Glomerular endothelial cell (primary cell): ENCODE measurements at places on chromosomes 16 and 17. TPM values are rescaled to one million over a fixed set of nuclear protein-coding genes. Genes with fewer than 3 reads are reported as not detected.

TBC1D28 gene
- total RNA-seq = not detected in 2 replicates

SREBF1 gene
- total RNA-seq = 79.4 and 121 TPM in 2 replicates

SEPTIN1 gene
- total RNA-seq = 0.47 TPM in 1 of 2 replicates, not detected in the other

CIITA gene
- total RNA-seq = 0.19 and 0.93 TPM in 2 replicates

NOXO1 gene
- 0.58 TPM in 1 of 2 replicates, not detected in the other for total RNA-seq

EPN3 gene
- 0.23 and 7.4 TPM in 2 replicates for total RNA-seq

- no peak for DNase-seq
These were observed 360.6 kb upstream of the XYLT1 start for GRCh38 chr16:17831330-17831729.

DNA sequence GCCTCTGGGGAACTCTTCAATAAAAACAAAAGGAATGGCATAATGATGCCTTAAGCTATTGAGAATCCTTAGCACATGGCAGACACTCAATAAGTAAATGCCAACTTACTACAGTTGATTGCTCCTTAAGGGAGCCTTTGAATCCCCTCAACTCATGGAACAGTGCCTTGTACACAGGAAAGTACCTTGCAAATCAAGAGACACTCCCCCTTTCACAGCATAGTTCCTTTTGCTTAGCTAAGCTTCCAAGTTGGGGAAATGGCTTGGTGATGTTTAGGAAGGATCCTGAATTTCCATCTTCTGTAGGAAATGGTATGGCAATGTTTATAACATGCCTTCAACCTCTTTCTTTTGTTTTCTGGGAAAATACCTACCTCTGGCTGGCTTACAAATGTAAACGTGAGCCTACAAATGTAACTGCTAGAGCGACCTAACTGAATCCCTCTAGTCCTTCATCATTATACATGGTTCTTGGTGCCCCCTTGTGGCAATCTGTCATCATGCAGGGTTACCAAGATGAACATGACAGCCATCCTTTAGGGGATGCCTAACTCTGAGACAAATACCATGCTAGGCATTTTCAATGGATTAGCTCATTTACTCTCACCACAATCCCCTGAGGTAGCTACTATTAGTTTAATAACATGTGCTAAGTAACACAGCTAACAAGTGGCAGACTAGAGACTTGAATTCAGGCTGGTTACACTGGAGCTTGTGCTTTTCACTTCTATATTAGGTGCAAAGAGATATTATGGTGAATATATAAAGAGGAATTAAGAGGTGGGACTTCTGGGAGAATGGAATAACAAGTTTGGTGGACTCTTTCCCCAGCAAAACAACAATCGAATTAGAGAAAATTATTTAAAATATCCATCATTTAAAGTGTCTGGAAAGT, 65.0 kb downstream of the MMD start:
- peak; percentile 51 for DNase-seq

DNA sequence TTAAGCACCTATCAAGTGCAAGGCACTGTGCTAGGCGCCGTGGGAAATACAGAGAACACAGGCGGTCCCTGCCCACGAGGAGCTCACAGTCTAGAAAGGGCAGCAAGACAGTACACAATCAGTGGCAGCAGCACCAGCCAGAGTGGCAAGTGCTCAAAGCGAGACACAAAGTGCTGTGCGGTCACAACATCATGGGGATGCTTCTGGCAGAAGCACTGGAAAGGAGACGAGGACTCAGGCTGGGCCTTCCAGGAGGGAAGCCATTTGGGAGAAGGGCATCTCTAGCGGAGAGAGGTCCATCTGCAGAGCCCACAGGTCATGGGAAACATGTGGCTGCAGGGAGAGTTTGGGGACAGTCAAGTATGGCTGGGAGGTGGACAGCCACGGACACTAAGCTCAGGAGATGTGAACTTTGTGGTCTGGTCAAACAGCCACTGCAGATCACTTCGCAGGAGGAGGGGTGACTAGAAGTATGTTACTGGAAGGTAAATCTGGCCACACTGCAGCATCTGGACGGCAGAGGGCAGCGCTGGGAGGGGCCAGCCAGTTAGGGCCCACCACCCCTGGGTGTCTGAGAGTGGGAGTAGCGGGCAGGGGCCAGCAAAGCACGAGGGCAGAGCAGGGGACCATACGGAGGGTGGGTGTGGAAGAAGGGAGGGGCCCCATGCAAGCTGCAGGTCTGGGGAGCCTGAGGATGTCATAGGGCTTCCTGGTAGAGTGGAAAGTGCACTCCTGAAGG, 71.1 kb downstream of the N4BP1 start:
- no peak for DNase-seq

GRCh38 chr16:75086281-75086680, 30.3 kb downstream of the LDHD start:
- DNase-seq = no peak

DNA sequence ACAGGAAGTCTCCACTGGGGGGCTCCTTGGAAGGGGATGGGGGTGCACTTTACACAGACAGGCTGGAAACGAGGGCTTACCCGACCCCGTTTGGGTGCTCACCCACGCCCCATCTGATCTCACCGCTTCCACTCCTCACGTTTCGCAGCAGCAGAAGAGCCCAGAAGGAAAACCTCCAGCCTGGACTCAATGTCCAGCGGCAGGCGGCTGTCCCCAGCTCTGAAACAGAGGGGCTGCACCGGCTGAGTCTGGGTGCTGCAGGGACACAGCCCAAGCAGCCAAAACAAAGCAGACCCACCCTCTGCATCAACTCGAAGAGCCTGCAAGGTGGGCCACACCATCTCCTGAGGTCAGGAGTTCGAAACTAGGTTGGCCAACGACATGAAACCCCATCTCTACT, 3.9 kb downstream of the MEAK7 start:
- DNase-seq = no peak

DNA sequence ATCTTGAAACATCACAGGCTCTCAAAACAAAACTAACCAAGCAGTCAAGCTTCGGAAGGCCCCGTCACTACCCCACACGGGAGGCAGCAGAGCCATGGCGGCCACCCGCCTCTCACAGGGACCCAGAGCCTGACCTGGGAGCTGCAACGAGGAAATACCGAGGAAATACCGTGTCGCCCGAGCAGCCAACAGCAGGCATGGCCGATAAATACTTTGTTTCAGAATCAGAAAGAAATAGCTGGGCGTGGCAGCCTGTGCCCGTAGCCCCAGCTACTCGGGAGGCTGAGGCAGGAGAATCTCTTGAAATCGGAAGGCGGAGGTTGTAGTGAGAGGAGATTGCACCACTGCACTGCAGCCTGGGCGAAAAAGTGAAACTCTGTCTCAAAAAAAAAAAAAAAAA, 6.9 kb downstream of the LMF1 start:
- DNase-seq = no peak

DNA sequence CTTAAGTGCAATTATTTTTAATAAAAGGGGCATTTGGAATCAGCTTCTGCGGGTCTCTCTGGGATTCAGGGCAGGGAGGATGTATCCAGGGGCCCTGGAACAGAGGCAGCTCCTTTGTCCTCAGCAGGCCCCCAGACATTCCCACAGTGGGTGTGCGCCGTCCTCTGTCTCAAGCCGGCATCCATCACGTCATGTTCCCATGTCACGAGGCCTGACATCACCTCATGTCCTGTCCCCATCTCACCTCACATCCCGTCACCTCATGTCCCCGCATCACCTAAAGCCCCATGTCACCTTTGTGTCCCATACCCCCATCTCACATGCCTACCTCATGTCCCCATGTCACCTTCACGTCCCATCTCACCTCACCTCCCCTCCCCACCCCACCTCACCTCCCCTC, 18.5 kb downstream of the GAA start:
- DNase-seq = no peak

DNA sequence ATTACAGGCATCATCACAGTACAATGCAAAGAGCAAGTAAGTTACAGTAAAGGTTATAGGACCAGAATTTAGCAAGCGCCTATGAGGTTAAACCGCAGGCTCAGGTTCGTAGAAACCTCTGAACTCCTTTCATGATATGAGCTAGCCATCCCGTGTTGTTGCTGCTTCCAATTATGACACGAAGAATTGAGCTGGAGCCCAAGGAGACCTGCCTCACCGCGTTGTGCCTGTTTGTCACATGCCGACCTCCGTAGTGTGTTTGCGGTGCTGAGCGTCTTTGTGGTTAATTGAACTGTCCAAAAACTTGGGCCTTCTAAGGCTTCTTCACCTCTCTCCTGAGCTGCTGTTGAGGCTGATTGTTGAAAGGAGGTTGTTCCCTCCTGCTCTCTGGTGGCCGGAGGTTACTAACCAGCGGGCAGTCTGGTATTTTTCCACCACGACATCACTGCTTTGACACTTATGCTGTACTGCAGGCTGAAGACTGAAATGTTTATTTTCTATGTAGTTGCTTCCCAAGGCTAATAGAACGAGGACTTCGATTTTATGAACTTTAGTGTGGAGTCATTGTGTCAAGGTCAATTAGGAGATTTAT, 67.5 kb downstream of the SEC14L1 start:
- no peak for DNase-seq

GRCh38 chr17:60592750-60593149, 7.2 kb upstream of the PPM1D start:
- no peak for DNase-seq

- peak; percentile 22 for DNase-seq
These were observed at the start of gene TCF25 for GRCh38 chr16:89873109-89873971. Gene TCF25 (plus strand): TSS chr16:89873592. CDS start chr16:89873668, 76 bp downstream.

DNA sequence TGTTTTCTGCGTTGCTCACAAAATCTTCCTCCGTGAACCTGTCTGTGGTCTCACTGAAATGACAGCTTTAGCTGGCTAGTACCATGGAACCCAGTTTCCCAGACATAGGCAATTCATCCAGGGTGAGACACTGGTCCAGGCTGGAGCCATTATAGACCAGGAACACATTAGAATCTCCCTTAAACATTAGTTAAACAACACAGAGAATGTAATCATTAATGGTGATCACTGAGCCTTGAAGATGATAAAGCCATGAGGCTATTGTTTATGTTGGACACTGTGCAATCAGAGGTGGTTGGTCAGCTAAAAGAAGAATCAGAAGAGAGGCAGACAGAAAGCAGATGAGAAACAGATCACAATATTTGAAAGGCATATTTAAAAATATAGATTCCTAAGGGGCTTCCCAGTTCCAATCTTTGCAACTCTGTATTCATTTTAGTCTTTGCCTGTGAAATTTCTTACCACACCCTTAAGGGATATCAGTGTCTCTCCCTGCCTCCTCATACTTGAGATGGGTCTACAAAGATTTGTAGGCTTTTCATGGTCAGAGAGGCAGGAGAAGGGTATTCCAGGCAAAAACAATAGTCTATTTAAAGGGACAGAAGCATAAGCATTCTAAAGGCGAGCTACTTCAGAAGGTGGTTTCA, 317.9 kb downstream of the MAP2K6 start:
- no peak for DNase-seq
